Hippocampal formation (tissue), 2 donors: ENCODE measurements at places on chromosomes 2 and 18.

GRCh38 chr2:135839713-135840112, 2.7 kb upstream of the LCT start:
- no peak for DNase-seq

DNA sequence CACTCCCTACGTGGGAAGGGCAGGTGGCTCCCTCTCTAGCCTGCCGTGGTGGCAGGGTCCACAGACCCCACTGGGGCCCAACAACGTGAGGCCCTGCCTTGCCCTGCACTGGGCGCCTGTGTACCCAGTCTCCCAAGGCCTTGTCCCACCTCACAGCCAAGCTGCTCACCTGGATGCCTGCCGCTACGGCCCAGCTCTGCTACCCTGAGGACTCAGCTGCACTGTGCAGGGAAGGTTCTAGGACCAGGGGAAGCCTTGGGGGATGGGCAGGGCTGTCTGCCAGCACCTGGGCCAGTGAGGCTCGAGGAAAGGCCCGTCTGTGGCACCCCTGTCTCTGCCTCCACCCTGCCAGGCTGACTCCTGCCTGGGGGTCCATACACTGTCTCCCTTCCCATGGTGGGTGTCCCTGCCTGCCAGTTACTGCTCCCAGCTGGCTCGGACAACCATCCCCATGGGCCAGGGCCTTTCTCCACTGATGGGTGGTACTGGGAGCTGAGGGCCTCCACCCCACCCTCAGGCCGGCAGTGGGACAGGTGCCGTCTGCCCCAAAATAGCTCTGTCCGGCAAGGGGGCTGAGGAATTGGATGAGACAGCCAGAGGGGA, 33.2 kb downstream of the HS6ST1 start:
- DNase-seq, result no peak

DNA sequence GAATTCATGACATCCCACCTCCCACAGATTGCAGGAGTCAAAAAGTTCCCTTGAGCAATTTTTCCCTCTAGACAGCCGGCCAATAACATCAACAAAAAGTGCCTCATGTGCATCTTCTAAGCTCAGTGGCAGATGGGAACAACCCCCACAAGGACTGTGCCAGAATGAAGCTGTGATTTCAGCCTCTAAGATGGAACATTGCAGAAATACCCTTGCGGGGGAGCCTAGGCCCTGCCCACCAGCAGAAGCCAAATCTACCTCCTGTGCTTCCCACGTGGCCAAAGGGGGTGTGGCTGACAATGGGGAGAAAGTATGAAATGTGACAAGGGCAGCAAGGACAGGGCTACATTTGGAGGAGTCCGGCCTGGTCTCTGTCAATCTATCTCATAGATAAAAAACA, 482.3 kb downstream of the TGIF1 start:
- no peak for DNase-seq

DNA sequence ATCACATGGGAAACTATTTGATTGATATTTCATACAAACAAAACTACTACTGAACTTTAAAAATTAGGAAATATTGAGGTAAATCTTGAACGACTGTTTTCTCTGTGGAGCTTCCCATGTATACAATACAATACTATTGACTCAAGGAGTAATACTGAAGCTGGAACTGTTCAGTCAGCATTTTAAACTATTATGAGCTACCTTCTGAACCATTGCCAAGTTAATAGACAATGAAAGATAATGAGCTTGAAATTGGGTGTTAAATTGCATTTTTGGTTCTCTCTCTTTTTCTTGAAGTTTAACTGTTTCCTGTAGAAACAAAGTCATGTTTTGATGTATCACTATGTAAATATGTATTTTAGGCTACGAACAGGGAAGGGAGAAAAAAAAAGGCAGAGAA, 569.2 kb downstream of the ZEB2 start:
- no peak for DNase-seq

DNA sequence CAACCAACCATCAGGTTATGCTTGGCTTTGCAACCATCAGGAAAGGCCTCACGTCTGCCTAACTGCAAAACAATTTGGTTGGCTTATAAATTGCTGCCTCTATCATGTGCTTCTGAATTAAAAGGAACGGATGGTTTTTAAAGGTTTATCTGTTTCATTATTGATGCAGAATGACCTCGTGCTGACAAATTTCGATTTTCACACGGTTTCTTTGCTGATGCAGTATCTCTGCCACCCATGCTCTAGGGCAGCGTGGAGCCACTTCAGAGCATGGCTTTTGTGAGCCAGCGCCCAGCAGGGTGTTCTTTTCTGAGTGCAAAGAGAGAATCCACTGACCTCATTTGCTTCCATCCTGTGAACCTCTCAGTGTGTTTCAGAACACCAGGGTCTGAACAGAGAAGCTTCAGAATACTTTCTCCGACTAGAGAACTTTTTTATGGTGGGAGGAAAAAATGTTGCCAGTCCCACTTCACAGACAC, 143.1 kb upstream of the L3MBTL4 start:
- no peak for DNase-seq

- DNase-seq, result no peak
Observed at GRCh38 chr2:239267288-239267951, 133.4 kb downstream of the HDAC4 start.

DNA sequence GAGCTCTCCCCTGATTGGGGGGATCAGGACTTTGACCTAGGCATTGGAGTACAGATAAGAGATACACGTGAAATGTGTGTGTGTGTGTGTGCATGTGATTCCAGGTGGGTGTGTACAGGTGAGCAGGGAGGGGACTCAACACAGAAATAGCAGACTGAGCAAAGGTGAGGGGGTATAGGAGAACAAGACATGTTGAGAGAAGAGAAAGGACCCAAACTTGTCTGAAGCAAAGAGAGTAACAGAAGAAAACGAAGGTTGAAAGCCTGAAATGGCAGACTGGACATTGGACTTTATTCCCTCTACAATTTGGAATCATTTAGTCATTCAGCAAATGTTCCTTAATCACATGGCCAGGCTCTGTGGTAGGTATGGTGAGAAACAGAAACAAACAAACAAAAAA, 23.3 kb downstream of the MRO start:
- DNase-seq, result no peak

DNA sequence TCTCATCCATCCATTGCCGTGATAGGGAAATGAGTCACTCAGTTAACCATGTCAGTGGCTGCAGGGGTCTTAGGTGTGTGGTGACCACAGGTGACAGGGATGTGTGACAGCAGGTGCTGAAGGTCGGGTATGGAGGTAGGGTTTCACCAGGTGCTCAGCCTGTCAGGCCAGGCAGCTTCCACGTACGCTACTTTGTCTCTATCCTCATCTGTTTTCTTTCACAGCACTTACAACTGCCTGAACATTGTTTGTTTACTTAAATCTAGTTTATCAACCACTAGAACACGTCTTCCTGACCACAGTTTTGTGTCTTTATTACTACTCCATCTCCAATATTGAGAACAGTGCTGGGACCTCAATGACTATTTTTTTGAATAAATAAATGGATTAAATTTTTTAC, 11.4 kb upstream of the UXS1 start:
- no peak for DNase-seq

DNA sequence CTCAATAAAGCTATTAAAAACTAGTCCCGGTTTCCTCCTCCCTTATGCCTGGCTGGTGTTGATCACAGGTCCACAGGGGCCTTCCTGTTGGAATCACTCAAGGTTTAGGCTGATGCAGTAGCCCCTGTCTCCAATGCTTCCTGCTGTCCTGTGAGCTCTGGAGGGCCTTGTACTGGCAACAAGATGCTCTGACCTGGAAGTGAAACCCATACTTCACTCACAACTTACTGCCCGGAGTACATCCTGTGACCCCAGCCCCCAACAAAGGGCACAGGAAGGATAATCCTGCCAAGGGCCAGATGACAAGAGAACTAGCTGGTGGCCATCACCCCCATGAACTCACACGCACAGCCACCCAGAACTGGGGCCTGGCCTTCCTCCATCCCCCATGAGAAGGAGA, 50.3 kb downstream of the ZBTB7C start:
- no peak for DNase-seq

- peak; percentile 31 for DNase-seq
Observed at GRCh38 chr2:104476563-104476988, 377.3 kb upstream of the POU3F3 start.

DNA sequence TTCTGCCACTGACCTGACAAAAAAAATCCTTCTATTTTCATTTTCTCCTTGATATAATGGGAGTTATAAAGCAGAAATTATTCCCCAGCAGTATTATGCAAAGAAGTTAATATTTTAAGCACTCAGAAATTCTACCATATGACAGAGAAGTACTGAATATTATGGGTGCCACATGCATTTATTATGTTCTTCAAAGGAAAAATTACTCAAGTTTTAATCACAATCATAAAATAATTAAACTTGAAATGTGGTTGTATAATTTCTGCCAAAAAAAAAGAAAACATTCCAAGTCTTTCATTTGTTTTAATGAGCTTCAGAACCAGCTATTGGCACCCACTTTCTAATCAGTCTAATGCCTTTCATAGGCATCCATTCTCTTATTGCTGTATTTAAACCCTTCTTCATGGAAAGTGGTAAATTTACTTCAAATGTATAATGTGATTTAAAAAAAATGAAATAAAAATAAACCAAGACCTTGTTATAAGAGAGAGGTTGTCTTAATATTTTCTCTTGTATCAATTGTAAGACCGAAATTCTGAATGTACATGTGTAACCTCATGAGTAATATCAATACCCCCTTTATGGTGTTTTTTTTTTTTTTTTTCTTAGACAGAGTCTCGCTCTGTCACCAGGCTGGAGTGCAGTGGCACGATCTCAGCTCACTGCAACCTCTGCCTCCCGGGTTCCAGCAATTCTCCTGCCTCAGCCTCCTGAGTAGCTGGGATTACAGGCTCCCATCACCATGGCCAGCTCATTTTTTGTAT, 302.3 kb downstream of the IRS1 start:
- DNase-seq, result no peak

GRCh38 chr18:45838302-45839070, 13.0 kb downstream of the SIGLEC15 start:
- no peak for DNase-seq

DNA sequence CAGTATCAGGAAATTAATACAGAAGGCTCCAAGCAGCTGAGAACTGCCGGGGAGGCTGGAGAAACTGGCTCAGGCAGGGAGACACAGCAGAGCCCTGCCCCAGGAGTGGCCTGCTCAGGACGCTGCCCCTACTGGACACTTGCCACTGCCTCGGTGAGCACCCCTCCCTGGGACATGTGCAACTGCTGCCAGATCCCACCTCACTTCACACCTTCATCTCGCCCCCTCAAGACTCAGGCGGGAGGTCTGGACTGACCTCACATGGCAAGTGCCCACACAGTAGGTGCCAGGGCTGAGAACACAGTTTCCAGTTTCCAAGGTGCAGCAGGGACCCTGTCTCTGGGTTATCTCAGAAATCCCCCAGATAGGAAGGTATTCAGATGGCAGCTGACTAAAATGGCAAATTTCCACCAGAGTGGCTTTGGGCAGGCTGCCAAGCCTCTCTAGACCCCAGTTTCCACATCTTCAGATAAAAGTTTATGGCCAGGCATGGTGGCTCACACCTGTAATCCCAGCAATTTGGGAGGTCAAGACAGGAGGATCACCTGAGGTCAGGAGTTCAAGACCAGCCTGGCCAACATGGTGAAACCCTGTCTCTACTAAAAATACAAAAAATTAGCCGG, 33.7 kb upstream of the LBH start:
- DNase-seq, result no peak

DNA sequence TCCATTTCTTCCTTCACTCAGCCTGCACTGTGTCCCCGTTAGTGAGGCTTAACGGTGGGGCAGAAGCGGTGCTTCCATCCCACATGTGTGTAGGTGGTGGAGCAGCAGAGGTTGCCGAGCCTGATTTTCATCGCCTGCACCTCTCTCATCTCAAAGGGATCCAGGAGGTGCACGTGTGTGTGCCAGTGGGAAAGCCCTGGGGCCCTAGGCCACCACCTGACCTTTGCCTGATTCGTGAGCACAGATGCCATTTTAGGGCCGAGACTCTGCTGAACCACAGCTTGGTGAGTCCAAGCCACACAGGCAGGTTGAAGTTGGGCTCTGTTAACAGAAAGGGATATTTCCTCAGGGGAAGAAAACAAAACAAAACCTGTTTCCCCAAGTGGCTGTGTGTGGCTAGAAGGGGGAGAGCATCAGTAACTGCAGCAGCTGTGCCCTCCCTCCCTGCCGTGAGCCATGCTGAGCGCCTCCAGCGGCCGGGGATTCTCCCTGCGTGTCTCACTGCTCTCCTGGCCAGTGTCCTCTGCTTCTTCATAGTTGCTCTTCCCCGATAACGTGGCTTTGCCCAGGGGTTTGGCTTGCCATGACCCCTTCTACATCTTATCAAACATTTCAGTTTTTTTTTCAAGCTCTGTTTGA, 81.5 kb downstream of the MAPRE2 start:
- DNase-seq, result peak; percentile 42

DNA sequence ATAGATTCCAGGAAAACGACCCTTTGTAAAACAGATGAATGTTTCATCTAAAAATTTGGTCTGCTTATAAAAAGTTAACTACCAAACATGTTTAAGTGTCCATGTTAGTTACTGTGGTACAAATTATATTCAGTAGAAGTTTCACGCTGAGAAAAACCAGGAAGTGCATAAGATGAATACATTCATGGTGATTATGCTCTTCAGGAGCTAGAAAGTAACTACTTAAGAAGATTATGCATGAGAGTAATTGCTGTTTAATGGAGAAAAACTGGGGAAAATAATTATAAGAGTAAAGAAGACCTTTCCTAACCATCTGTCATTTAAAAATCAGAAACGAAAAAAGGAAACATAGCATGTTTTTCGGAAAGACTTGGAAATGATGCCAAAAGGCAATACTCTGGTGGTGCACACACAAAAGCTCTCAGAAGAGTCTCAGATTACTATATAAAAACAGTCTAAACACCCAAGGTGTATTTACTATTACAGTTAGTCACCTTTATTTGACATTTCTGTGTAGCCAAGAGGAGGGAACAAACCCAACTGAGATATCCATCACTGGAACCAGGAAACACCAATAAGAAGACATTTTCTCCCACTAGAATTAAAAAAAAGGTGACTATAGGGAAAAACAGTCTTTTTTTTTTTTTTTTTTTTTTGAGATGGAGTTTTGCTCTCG, 38.8 kb upstream of the METTL21A start:
- DNase-seq, result no peak

- DNase-seq, result no peak
Observed at GRCh38 chr2:232898592-232899543, 28.8 kb downstream of the SNORC start.

DNA sequence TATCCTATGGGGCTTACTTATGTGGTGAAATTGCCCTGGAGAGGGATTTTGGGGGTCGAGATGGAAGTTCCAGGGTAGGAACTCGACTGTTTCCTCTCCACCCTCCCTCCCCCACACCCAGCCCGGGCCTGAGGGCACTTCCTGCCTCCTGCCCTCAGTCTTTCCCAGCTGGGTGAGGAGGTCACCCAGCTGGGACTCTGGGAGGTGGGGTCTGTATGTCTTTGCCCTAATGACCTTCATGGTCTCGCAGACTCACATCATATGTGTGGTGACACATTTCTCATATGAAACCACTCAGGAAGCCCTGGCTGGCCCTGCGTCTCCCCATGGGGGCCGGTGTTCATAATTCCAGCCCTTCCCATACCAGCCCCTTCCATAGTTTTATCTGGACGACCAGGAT, 12.4 kb downstream of the ATOH8 start:
- no peak for DNase-seq

GRCh38 chr2:221374234-221374633, 197.9 kb downstream of the EPHA4 start:
- DNase-seq, result no peak
